AG08395 (cell line): ENCODE measurements at places on chromosomes 7 and 10.

DNA sequence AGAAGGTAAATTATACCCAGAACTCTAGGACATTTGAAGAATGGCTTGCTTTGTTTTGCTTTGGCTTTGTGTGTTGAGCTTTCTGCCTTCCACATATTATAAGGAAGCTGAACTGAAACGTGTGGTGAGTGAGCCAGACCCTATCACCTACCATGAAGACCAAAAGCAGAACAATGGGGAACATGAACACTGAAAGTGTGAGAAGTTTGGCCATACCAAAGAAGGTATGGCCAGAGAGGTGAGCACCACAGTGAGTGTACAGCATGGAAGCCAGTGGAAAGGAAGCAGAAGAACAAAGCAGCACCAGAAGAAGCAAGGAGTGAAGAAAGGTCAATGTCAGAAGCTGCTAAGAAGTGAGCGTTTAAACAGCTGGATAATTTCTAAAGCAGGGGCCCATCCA is 59.7 kb upstream of the CCDC71L start:
- DNase-seq, result no peak

DNA sequence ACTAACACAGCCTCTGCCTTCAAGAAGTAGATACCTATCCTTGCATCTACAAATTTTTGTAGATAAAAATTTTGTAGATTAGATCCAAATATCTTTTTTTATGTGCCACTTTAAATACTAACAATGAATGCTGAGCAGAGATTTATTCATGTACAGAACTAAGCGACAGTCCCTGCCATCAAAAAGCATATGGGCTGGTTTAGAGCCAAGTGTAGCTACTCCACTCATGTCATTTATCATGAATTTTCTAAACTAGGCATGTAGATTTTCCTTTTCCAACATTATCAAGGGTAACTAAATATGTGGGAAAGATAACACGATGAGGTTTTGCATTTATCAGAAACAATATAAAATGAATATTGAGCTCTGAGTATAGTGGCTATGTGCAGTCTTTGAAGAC is 857.5 kb downstream of the XPNPEP1 start:
- no peak for DNase-seq

DNA sequence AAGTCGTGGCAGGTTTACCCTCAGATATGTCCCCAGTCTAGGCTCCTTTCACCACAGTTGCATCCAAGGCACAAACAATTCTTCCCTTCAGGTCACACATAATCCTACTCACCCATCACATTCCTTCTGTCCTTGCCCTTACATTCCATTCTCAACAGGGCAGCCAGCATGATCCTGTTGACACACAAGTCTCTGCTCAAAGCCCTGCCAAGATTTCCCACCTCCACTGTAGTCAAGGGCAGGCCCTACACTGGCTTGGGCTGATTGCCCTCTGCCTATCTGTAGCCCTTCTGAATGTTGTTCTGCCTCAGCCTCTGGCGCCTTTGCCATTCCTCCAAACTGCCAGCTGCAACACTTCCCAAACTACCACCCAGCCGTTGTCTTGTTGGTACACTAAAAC is 187.9 kb upstream of the AKR1E2 start:
- DNase-seq, result no peak

- no peak for DNase-seq
Observed at GRCh38 chr7:36945612-36946400, 221.5 kb upstream of the AOAH start.

DNA sequence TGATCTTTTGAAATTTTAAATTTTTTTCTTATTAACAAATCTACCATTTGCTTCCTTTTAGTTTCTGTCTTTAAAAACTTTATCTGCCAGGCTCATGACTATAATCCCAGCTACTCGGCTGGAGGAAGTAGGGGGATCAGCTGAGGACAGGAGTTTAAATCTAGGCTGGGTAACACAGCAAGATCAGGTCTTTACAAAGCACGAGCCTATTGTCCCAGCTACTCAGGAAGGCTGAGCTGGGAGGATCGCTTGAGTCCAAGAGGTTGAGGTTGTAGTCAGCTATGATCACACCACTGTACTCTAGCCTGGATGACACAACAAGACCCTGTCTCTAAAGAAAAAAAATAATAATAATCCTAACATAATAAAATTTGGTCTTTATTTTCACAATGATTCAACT is 17.5 kb downstream of the DPY19L1 start:
- no peak for DNase-seq

DNA sequence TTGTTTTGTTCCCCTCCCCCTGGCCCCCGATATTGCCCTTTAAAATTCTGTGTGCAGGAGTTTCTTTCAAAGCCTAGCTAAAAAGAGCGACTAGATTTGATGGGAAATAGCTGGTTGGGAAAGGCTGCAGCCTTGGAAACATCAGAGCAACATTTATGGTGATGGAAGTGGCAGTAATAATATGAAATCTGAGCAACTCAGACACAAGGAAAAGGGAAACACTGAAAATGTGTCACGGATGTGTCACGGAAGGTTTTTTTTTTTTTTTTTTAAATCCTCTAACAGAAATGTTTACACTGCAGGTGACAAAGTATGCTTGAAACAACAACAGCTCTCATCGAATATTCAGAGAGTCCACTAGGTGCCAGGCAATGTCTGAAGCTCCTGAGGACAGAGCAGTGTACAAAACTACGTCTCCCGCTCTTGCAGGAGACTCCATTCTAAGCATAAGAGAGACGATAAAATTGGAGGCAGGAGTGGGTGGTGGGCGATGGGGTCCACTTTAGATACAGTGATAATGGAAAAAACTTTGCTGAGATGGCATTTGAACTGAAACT is 143.0 kb downstream of the RSU1 start:
- no peak for DNase-seq

GRCh38 chr10:99731306-99732032 is 458 bp downstream of the COX15 start:
- no peak for DNase-seq

GRCh38 chr7:7249814-7250213 is 67.5 kb downstream of the C1GALT1 start:
- no peak for DNase-seq

DNA sequence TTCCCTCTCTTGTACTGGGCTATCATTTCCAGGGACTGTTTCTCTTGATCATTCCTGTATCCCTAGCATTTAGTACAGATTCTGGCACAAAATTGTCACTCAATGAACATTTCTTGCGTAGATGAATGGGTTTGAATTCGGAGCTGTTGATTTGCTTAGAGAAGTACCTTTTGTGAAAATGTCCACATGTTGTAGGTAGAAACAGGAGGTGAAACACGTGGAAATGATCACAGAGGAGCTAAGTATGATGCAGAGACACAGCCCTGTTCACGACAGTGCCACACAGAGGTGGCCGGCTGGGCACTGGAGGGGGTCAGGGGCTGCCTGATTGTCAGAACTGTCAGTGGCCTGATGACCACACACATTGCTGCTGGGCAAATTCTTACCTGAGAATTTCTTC is 196.1 kb upstream of the PRKCQ start:
- no peak for DNase-seq

- DNase-seq, result no peak
Observed at GRCh38 chr7:27213433-27214238, 13.7 kb upstream of the HOXA13 start.

GRCh38 chr7:41030673-41031072 is 672.2 kb downstream of the INHBA start:
- no peak for DNase-seq

- no peak for DNase-seq
Observed at GRCh38 chr7:157615101-157615817, 278.5 kb downstream of the DNAJB6 start.

GRCh38 chr10:59382831-59383295 is 20.5 kb upstream of the FAM13C start:
- no peak for DNase-seq

DNA sequence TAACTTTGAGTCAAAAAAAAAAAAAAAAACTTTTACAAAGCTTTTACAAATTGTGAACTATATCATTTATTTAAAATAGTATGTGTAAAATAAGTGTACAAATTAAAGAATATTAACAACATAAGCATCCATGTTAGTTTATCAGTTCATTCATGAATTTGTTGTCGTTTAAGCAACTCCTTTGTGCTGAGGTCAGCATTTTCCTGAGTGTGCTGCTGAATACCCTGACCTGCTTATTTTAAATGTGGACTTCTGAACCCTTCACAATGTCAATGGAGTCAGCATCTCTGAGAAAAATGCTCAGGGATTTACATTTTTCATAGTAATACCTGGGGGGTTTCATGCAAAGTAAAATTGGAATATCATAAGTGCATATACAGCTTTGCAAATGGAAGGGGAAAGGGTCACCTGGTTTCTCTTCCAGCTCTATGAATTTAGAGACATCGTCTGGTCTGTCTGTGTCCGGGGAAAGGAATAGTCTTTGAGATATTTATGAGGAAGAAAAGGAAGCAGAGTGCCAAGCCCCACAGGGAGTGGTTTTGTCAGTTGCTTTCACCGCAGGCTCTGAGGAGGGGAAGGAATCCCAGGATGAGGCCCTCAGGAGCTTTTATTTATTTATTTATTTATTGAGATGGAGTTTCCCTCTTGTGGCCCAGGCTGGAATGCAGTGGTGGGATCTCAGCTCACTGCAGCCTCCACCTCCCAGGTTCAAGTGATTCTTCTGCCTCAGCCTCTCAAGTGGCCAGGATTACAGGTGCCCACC is 125.5 kb upstream of the SVIL start:
- DNase-seq, result no peak

- no peak for DNase-seq
Observed at GRCh38 chr7:94933256-94933990, 26.0 kb downstream of the PPP1R9A start.

DNA sequence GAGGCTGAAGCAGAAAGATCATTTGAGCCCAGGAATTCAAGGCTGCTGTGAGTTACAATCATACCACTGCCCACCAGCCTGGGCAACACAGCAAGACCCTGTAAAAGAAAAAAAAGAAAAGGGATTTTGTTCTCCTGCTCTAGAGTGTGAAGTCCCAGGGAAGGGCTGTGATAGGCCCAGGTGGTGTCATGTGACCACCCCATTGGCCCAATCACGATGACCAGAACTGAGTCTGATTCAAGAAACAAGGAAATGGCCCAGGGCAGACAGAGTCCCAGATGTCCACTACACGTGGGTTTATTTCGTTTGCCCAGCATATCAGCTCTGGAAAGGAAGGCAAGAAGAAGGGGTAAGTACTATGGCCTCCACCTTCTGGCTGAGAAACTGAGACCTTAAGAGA is 81.3 kb upstream of the CUX1 start:
- no peak for DNase-seq

DNA sequence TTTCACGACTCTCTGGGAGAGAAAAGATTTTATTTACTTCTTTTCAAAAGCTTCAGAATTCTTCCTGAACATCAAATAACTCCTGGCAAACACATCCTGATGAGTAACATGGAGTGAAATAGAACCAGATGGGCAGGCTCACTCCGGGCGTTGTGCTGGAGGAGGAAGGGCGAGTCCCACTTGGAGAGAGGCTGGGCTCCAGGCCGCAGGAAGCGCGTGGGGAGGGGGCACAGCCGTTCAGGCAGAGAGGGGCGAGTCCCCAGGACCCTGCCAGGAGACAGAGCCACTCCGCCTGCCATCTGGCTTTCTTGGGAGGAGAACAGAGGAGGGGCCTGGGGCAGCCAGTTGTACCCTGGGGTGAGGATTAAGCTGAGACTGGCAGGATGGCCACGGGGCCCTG is 265.9 kb upstream of the ZMIZ1 start:
- peak; percentile 81 for DNase-seq

- peak; percentile 41 for DNase-seq
Observed at GRCh38 chr10:100148353-100149211, 37.2 kb downstream of the ERLIN1 start.

GRCh38 chr10:23493711-23494110 is 54.8 kb downstream of the OTUD1 start:
- no peak for DNase-seq

GRCh38 chr7:91080351-91080750 is 183.9 kb upstream of the FZD1 start:
- no peak for DNase-seq

GRCh38 chr7:80047856-80048459 is 86.7 kb upstream of the GNAI1 start:
- peak; percentile 15 for DNase-seq

DNA sequence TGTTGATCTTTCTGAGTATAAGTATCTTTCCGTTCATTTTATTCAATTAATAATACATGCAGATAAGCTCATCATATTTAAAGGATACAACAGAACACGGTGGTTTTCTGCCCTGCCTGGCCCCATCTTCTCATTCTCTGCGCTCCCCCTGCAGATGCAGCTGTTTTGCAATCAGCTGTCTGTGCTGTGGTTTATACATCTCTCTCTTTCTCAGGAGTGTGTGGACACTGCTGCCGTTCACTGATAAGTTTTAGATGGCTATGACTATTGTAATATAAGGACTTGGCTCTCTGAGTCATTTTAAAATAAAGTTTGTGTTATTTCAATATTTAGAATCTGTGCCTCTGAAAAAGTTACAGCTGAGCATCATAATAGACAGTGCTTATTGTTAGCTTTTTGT is 54.5 kb downstream of the CUL1 start:
- no peak for DNase-seq

DNA sequence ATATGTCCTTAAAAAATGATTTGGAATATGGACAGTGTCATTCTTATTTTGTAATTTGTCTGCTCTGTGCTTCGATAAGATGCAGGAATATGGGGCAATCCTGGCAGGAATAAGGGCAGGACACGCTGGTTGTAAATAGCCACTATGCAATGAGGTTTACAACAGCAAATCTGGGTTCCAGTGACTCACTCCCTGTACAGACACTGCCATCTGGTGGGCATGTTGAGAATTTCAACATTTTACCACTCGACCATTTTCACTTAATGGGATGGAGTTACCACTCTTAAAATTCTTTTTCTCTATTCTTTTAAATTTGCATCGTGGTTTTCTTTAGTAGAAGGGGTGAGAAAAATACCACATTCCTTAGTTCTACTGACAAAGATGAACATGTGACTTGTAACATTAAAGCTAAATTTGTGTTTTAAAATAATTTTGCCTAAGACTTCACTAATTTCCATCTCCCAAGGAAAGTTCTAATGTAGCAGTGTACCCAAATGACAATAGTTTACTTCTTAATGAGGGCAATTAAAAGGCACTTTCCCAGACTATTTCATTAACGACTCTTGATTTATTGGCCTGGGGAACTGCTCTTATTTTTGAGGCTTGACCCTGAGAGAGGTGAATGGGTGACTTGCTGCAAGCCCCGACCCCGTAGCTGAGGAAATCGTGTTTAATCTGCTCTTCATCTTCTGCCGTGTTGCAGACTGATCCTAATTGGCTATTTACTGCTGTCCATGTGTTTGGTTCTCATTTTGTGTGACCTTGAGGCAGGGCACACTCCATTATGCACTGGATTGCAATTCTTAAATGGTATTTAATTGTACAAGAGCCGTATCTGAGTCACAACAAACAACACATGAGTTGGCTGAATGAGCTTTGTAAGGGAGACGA is 173.6 kb upstream of the IMMP2L start:
- peak; percentile 83 for DNase-seq

- no peak for DNase-seq
Observed at GRCh38 chr7:80949449-80949848, 30.6 kb upstream of the SEMA3C start.

GRCh38 chr7:19575909-19576557 is 132.8 kb downstream of the POLR1F start:
- no peak for DNase-seq

- no peak for DNase-seq
Observed at GRCh38 chr10:101311185-101312066, 42.5 kb upstream of the BTRC start.

GRCh38 chr7:157463245-157463644 is 126.4 kb downstream of the DNAJB6 start:
- DNase-seq, result no peak
